Stromal cell of bone marrow (primary cell): ENCODE measurements at places on chromosomes 12 and 14.
A peak's percentile ranks its signal among the peaks of the same experiment; 100 is the strongest.

DNA sequence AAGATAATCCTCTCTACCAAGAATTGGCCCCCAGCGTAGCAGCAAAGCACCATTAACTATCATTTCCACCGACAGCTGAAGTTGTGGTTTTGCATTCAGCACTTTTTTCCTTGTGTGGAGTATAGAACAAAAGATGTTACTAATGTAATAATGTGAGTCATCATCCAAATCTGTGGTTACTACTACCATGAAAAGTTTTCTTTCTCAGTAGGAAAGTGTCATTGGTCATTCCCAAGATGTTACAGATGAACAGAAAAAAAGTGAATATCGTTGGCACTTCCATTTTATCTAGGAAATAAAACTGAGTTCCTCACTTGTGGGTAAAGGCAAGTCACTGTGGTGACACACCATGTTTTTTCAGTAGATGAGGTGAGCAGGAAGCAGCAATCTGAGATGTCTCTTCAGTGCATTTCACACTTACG lies 30.3 kb upstream of the IFNG start:
- peak; percentile 36 for DNase-seq

DNA sequence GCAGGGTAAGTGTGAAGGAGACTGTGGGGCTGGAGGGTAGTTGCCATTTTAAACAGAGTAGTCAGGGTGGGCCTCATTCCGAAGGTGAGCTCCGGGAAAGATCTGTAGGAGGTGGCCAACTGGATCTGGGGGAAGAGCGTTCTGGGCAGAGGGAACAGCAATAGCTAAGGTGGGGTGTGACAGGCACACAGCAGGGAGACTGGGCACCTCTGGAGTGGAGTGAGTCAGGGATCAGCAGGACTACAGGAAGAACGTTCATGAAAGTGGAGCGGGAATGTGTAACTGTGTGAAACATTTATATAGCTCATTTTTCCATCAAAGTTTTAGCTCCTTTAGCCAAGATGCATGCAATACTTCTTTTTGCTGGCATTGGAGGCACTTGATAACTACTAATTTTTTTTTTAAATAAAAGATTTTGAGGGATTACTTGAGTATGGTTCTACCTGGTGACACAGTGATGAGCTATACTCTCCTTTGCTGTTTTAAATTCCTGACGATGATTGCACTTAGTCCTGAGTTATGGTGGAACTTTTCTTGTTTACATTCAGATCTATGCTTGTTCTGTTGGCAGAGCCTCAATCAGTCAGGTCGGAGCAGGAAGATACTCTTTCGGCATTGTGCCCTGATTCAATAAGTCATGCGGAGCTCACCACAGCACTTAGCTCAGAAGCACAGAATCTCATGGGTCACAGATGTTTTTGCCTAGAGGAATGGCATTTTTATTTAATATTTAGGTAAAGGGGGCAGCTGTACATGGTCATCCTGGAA lies 106.4 kb downstream of the WIF1 start:
- DNase-seq: no peak

DNA sequence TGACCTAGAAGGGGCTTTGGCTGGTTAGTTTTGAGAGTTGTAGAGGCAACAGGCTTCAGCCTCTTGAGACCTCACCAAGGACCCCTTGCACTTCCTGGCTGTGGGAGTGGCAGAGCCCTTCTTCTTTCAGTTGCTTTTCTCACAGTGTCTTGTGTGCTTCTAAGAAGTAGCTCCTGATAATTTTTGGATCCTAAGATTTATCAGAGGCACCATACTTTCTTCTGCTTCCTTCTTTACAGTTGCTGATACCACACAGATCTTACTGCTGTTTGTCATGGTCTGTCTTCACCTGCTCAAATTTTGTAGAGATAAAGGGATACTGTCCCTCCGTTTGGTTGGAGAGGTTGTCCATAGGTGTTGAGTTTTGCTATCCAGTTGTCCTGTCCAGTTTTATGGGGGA lies 33.8 kb downstream of the VRK1 start:
- DNase-seq: no peak

DNA sequence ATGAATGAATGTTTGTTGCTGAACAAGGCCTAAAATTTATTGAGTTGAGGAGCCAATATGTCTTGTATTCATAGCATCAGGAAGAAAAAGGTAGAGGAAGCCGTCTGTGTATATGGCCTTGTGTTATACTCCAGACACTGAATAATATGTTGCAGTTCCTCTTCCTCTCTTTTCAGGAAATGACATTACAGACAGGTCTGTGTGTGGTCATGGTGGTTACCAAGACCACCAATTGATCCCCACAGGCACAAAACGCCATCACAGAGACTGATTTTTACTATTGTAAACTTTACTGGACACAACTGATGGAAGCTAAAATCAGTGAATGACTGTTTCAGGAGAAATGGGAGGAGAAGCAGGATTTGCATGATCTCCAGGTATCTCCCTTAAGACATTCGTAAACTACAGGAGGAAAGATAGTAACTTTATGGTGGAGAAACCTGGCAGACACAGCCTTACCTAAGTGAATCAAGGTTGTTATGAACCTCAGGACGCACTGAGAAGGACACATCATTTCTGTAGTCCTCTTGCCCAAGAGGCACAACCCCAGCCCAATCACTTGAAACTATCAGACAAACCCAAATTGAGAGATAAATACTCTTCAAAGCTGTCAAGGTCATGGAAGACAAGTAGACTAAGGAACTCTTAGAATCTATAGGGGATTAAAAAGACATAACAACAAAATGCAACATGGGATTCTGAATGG lies 334.1 kb upstream of the RGS6 start:
- no peak for DNase-seq

DNA sequence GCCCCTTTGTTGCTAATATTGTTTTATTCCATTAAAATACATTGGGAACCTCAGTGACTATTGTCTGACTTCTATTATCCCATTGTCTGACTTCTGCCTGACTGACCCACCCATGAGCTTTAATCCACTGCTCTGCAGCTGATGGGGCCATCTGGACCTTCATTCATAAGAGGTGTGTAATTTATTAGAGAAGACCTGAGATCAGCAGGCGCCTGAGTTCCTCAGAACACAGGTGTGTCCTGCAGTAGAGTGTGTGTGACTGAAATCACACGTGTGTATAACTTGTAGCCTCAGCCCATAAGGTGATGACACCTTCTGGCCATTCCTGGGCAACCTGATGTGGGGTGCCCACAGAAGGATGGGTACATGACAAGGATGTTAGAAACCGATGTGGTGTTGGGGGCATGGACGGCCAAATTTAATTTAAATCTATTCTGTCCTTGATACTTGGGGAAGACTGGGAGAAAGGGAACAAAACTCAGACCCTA lies 821.0 kb downstream of the TMEM121 start:
- DNase-seq: no peak
